ENCODE measurements at places on chromosomes 3 and 15.
A peak's percentile ranks its signal among the peaks of the same experiment; 100 is the strongest.

- DNase-seq = no peak
Observed at GRCh38 chr3:59027607-59028006, 22.2 kb downstream of the CFAP20DC start.

DNA sequence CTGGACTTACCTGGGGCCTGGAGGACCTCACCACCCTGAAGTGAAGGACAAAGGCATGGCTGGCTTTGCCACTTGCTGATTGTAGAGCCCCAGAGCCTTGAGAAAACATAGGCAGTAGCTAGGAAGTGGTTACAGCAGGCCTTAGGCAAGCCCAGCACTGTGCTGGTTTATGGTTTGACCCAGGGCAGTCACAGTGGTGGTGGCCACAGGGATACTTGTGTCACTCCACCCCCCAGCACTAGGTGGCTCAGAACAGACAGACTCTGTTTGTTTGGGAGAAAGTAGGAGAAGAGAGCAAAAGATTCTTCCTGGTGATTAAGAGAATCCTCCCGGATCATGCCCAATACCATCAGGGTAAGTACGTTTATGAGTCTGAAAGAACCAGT, 13.2 kb upstream of the COL8A1 start:
- DNase-seq = no peak

DNA sequence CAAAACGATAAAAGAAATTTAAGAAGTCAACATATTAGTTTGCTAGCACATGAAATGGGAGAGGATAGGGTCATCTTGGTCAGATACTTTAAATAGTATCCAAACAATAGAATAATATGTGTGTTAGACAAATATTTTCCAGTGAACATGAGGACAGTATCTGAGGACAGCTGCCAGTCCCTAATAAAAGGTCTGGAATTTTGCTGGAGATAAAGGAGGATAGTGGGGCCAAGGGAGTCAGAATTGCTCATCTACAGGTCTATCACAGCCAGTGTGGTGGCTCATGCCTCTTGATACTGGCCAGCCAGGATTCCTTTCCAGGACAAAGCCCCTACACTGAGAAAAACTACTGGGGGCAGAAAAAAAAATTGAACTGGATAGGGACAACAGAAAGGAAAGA, 74.0 kb downstream of the HERC1 start:
- no peak for DNase-seq

- no peak for DNase-seq
Observed at GRCh38 chr3:168531116-168531515, 435.4 kb upstream of the GOLIM4 start.

DNA sequence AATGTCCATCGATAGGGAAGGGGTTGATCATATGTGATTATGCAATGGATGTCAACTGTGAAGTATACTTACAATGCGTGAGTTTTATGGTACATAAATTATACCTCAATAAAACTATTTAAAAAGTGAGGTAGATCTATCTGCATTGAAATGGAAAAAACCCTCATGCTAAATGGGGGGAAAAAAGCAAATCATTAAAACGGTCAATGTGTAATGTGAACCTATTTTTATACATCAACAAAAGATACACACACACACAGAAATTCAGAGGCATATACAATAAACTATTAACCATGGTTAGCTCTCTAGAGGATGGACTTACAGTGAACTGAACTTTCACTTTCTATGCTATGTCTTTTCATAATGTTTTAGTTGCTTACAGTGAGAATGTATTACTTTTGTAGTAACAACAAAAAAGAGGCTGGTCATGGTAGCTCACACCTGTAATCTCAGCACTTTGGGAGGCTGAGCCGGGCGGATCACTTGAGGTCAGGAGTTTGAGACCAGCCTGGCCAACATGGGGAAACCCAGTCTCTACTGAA, 23.1 kb downstream of the STIMATE start:
- DNase-seq = no peak

- no peak for DNase-seq
Observed at GRCh38 chr3:127031845-127032244, 48.9 kb downstream of the PLXNA1 start.

- no peak for DNase-seq
Observed at GRCh38 chr3:167750272-167750971, 14.9 kb downstream of the SERPINI1 start.

GRCh38 chr3:78506581-78507195, 1261.1 kb downstream of the ROBO1 start:
- DNase-seq = no peak

DNA sequence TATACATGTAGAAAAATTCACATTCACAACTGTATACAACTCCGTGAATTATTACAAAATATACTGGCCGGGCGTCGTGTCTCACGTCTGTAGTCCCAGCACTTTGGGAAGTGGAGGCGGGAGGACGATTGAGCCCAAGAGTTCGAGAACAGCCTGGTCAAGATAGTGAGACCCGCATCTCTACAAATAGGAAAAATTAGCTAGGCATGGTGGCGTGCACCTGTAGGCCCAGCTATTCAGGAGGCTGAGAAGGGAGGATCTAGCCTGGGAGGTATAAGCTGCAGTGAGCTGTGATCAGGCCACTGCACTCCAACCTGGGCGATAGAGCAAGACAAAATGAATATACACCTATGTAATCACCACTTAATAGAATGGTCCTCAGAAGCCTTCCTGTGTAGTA, 1.3 kb downstream of the RAD51 start:
- peak; percentile 11 for DNase-seq

GRCh38 chr3:81841540-81841939, 80.1 kb upstream of the GBE1 start:
- no peak for DNase-seq

DNA sequence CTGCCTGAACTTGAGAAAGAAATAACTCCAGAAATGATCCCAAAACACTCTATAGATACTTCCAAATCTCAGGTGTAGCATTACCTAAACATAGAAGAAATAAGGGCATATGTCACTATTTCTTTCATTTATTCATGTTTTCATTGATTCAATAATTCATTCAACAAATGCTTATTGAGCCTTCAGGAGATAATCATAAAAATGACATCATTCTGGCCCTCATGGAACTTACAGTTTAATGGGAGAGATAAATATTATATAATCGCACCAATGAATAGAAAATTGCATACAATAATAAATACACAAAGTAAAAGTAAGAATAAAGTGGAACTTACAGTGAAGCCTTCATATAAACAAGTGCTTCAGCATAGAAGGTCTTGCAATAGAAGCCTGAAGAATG, 58.1 kb upstream of the NR2F2 start:
- DNase-seq = no peak

DNA sequence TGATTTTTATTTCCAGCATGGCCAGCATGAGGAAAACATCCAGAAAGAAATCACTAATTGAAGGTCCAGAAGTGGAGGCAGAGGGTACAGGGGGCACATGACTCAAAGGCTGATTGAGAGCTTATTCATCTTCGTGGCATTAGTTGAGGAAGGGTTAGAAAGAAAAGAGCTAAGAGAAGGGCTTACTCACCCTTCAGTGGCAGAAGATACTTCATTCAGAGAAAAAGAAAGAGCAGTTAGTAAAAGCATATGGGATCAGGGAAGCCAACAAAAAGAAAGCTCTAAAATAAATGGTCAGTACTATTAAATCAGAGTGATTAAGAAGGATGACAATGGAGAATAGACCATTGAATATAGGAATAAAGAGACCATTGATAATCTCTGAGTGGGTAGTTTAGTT, 25.2 kb downstream of the GAP43 start:
- no peak for DNase-seq

GRCh38 chr15:36982430-36982829, 117.9 kb downstream of the MEIS2 start:
- DNase-seq = no peak

DNA sequence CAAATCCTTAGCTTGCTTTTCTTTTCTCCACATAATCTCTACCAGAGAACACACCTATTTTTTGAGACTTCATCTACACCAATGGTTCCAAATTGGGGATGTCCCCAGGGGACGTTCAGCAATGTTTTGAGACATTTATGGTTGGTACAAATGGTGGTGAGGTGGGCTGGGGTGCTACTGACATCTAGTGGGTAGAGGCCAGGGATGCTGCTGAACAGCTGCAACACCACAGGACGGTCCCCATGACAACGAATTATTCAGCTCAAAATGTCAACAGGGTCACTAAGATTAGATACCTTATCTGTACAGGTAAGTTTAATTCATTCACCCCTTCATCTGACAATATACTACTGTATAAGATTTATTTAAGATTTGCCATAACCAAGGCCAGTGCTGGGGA, 14.4 kb downstream of the GK5 start:
- peak; percentile 29 for DNase-seq

DNA sequence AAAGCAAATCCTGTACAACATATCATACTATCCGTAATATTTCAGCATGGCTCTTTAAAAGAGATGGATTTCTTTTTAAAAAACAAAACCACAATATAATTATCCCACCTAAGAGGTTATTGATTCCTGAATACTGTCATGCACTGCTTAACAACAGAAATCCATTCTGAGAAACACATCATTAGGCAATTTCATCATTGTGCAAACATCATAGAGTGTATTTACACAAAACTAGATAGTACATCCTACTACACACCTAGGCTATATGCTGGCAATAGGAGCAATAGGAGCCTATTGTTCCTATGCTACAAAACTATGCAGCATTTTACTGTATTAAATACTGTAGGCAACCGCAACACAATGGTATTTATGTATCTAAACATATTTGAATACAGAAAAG, 242.0 kb downstream of the NEK10 start:
- no peak for DNase-seq

DNA sequence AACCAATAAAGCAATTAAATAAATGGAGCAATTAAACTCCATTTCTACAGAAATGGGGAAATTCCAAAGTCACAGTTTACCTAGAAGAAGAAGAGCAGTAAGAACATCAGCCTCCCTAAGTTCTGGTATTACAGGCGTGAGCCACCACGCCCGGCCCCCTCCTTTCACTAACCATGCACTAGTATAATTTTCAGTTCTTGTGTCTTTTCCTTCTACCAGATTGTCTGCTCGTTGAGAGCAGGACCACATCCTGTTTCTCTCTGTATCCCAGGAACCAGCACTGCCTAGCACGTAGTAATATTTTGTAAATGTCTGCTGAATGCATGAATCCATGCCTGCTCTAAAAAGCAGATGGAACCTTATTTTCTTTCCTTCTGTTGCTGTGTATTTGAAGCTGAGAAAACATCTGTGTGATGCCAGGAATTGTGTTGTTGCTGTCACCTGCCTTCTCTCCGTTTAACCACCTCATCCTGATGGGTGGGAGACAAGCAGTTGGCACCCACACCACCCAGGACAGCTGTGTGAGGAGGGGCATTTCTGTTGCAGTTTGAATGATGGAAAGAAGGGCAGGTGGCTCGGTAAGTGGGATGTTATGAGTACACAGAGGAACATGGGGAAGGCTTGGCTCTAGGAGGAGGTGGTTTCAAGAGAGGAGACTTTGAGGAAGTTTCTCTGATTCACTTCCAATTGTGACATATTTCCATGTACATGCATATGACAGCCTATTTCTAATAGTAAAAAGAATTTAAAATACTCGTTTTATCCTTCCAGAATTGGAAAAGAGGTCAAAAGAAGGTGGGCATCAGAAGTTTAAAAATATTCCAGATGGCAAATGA, 30.1 kb downstream of the PXYLP1 start:
- peak; percentile 11 for DNase-seq

DNA sequence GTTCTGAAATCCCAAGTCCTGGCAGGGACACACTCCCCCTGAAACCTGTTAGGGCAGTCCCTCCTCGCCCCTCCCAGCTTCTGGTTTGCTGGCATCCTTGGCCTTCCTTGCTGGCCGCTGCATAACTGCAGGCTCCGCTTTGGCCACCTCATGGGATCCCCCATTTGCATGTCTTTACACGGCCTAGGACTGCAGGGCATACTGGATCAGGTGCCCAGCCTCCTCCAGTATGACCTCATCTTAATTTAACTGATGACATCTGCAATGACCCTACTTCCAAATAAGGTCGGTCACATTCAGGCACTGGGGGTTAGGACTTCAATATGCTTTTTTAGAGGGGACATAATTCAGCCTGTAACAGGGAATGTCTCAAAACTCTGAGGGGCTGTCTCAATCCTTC, 173.3 kb downstream of the RAB11A start:
- no peak for DNase-seq

- DNase-seq = peak; percentile 87
Observed at GRCh38 chr3:184676927-184677326, 34.9 kb downstream of the MAGEF1 start.

- no peak for DNase-seq
Observed at GRCh38 chr15:100767001-100767825, 112.4 kb upstream of the ALDH1A3 start.

GRCh38 chr15:69834761-69835160, 263.0 kb downstream of the TLE3 start:
- DNase-seq = no peak

DNA sequence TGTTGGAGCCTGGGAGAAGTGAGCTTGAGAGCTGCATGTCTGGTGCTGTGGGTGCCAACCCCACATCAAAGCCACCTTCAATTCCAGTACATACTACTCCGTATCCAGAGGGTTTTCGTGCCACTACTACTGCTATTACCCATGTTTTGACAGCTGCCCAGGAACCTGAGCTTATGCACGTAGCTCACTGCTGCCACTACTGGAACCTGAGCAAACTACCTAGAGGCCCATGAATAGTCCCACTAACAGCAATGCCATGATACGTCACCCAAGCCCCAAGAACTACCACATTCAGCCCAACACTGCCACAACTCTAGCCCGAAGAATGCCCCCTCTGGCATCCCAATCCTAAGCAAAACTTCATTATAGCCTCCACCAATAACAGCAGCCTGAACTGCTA, 215.2 kb upstream of the BCHE start:
- DNase-seq = peak; percentile 3

- DNase-seq = no peak
Observed at GRCh38 chr3:196423044-196423781, 9.0 kb downstream of the UBXN7 start.

DNA sequence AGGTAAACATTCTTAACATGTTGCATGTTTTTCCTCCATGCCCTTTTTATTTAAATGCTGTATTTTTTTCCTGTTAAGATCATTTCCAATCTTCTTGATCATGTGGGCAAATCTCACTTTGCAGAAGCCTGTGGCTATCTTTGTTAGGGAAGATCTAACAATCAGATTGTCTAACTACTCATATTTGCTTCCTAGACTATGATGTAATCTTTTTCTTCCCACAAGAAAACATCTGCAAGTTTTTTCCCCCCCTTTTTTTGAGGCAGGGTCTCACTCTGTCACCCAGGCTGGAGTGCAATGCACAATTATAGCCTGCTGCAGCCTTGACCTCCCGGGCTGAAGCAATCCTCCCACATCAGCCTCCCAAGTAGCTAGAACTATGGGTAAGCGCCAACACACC, 15.0 kb upstream of the LMOD3 start:
- no peak for DNase-seq
